ELR (cell line): ENCODE measurements at places on chromosomes 5 and 9.

DNA sequence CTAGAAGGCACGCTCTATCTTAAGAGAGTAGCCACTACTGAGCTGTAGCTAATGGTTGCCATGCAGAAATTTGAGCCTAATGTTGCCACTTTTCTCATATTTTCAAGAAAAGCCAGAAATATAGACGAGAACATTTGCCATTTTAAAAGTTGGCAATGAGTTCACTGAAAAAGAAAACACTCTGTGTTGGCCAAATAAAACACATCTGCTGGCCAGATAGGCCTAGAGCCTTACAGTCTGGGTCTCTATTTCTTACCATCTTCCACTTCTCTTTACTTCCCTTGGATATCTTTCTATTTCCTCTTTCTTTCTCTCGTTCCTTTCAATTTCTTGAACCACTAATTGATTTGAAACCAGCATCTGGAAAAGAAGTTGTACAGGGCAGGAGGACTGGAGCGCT is 36.6 kb upstream of the VCAN start:
- no peak for DNase-seq

GRCh38 chr9:32264170-32264864 is 120.1 kb upstream of the ACO1 start:
- DNase-seq = no peak

DNA sequence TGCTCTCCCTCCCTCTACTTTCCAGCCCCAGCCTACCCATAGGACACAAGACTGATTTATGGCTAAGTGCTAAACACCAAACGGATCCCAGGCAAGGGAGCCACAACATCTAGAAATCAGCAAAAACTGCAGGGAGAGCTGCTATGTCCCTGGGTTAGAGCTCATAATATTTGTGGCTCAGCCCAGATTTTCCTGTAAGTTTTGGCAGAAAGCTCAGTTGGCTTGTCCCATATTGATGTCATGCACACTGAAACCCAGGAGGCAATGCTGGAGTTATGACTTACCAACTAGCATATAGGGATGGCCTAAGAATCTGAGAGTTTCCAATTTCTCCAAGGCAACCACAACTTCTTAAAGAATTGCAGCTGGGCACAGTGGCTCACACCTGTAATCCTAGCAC is 44.7 kb upstream of the MYOT start:
- no peak for DNase-seq

DNA sequence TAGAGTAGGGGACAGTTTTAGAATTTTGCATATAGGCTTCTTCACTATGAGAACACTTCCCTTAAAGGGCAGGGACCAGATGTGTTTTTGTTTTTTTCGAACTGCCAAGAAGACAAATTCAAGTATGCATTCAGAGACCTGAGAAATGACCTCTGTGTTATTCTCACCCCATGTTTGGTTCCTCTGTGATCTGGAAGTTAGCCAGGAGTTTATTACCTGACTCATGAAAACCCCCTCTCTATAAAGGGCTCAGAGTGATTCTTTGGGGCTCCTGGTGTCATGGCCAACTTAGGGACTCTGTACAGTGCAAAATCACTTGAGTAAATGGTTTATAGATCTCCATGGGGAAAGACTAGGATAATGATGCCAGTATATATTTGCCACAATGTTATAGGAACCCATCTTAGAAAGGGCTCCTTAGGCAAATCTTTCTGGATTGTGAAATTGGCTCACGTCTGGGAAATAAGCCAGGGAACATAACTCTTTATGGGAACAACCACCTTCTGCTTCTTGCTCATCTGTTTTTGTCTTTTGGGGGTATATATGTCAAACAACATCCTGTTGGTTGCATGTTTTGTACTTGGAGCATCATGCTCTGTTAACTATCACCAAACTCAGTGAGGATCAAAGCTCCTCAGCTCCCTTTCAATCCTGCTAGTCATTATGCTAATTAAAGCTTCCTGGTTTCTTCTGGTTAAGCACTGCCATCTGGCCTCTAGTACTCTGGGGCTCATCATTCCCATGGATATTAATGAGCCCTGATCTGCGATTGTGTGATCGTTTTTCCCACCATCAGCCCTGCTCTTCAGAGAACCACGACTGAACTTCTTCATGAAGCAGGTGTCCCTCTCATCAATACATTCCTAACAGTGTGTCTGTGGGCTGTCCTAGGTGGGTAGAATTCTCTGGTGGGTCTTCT is 173.4 kb upstream of the CDH12 start:
- DNase-seq = no peak

GRCh38 chr9:98291820-98292219 is 36.4 kb upstream of the TBC1D2 start:
- DNase-seq = no peak

DNA sequence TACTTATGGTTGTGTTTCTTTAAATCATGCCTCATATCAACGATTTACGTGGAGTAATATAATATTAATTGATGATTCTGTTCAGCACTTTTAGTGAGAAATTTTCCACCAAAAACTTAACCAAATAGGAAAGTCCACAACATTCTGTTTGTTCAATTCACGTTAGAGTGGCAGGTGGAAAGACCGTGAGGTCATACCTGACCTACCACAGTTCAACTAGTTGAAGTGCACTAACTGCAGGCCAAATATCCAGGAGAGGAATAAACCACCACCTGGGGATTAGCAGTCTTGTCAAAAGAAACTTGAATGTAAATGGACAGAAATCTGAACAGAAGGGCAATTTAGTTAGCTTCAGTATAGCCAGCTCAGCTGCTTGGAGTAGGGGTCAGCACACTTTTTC is 577.7 kb downstream of the KIF4B start:
- no peak for DNase-seq

DNA sequence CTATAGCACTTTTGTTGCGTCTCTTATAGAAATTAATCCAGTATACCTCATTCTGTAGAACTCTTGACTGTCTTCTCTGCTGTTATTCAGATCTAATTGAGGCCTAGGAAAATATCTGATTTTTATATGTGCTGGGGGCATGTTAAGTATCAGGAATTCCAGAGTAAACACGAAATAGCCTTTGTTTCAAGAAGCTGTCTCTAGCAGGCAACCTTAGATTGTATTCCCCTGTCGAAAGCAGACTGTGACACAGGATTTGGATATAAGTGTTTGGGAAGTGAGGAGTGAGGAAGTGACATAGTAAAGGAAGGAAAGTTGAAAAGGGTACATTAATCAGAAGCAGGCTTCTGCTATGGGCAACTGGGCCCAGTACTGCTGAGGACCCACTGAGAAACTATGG is 72.1 kb upstream of the RASA1 start:
- DNase-seq = peak; percentile 33

DNA sequence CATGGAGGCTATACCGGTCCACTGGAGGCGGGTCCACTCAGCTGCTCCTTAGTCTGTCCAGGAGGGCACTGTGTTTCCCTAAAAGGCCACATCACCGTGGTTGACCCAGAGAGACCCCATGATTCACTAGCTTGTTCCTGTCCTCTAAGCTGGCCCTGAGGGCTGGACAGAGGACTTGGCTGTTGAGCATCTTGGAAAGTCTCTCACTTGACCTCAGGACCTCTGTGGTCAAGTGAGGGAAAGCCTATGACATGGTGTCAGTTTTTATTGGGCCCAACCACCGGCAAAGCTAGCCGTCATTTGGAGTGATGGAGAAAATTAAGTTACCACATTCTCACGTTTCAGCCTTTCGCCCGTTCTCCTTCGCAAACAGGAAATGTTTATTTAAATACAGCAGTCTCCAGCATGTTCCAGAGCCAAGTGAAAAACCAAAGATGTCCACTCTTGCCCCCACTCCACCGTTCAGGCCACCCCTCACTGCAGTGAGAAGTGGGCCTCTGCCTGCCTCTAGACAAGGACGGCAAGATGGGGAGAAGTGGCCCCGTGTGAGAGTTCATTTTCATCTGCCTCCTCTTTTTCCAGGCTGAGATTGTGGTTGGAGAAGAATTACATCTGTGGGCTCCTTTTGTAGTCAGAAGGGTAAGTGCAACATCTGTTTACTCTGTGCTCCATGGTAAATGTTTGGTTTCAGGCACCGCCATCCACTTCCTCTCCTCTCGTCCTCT is 4.4 kb downstream of the SLIT3 start:
- peak; percentile 70 for DNase-seq

GRCh38 chr5:75707911-75708509 is 9.2 kb downstream of the POC5 start:
- DNase-seq = peak; percentile 52

GRCh38 chr5:82820961-82821845 is 256.0 kb downstream of the TMEM167A start:
- no peak for DNase-seq

- peak; percentile 47 for DNase-seq
These were observed 382.9 kb downstream of the MAT2B start for GRCh38 chr5:163888366-163888765.

DNA sequence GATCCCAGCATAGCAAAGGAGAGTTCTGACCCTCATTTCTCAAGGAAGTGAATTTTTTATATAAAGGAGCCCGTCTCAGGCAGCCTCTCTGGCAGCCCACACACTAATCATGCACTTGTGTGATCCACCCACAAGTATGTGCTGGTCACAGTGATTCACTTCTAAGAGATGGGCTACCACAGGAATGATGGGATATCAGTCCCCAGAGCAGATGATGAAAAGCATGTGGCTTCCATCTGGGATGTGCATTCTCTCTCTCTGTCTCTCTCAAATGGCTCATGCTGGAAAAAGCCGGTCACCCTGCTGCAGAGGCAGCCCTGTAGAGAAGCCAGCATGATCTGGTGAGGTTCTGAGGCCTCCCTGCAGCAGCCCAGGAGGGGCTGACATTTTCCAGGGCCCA is 74.2 kb upstream of the ADCY2 start:
- DNase-seq = no peak

GRCh38 chr5:135934939-135935338 is 19.8 kb downstream of the LECT2 start:
- no peak for DNase-seq

GRCh38 chr9:134413112-134413715 is 87.0 kb downstream of the RXRA start:
- DNase-seq = no peak

DNA sequence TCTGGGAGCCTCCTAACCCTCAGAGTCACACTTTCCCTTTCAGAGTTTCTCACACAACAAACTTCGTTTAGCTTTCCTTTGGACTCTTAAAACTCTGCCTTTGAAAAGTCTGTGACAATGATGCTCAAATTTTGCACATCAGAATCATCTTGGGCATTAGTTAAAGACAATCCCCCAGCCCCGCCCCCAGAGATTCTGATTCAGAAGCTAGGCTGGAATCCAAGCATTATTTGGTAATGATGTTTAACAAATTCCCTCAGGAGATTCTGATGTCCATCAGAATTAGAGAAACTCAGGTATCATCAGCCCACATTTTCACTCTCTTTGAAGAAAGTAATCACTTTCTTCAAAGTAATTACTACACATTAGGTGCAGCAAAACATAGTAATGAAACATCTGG is 9.6 kb upstream of the PLPP1 start:
- DNase-seq = peak; percentile 33

DNA sequence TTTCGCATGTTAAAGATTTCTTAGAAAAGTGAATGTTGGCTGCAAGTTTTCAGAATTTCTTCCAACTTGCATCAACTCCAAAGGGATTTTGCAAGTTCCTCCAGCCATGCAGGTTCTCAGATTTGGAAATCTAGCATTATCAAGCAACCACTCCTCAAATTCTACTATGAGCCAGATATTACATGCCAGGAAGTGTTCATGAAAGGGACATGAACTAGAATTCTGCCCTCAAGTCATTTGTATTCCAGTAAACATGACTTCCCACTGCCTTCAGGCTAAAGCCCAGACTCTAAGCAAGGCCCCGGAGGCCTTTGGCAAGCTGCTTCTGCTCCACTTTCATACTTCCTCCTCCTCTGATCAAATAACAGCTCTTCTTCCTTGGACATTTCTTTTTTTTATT is 111.3 kb upstream of the PAPPA start:
- DNase-seq = no peak

GRCh38 chr9:117704024-117704575 is at the start of gene TLR4:
Gene TLR4 (plus strand): TSS chr9:117704403. CDS start chr9:117704473, 70 bp downstream.
- DNase-seq = peak; percentile 58

GRCh38 chr9:73294336-73294735 is 142.7 kb downstream of the ANXA1 start:
- no peak for DNase-seq

DNA sequence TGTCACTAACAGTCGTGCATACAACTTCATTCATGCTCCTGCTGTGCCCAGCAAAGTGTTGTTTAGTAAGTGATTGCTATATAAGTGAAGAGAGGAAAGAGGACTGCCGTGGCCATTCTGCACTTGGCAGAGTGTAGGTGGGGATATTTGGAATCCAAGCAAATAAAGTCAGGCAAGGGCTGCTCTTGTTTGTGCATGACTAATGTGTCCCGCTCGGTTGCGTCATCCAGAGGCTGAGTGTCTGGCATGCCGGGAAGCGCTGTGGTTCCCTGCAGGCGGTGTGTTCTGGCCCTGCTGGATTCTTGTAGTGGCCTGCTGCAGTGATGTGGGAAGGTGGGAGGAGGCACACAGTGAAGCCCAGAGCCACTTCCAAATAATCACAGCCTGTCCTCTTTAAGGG is 136.9 kb upstream of the ANKH start:
- DNase-seq = peak; percentile 94

DNA sequence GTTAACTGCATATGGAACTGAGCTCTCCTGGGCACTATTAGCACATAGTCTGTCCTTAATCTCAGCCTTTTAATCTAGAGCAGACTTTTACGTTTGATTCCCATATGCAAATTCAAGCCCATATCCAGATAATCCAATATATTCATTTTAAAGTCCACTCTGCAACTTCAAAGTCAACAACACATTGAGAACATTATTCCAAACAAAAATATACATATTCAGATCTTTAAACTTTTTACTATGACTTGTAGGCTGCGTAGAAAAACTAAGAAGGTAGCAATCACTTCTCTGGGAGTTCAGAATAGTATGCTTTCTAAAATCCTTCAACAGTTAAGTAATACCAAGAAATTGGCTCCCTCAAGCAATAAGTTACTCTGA is 499.4 kb downstream of the SPATA31D1 start:
- DNase-seq = no peak

- DNase-seq = no peak
These were observed 89.9 kb downstream of the SIL1 start for GRCh38 chr5:139108063-139108824.

- no peak for DNase-seq
These were observed 55.5 kb downstream of the TMOD1 start for GRCh38 chr9:97556721-97557605.

GRCh38 chr9:109052416-109052815 is 39.1 kb upstream of the CTNNAL1 start:
- no peak for DNase-seq

GRCh38 chr5:176647843-176648473 is 674 bp downstream of the TSPAN17 start:
- peak; percentile 50 for DNase-seq

- DNase-seq = no peak
These were observed 74.0 kb upstream of the SLC25A51 start for GRCh38 chr9:37977851-37978480.

DNA sequence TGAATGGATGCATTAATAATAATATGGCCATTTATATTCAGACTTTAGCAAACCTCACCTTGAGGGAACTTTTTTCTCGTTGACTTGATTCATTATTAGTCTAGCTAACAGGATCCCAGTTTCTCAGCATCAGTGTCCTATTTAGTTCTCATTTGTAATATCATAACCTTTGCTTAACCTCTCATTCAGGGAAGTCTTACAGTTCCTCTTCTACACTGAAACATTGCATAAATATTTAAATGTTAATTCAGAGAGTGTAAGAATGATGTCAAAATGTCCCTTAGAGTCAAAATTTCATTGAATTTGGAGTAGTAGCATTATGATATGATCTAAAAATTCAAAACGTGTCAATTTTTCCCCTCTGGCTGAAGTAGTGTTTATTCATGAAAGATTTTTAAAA is 650.1 kb downstream of the EFNA5 start:
- DNase-seq = no peak
